ENCODE measurements at places on chromosomes 5 and 9. TPM values are rescaled to one million over a fixed set of nuclear protein-coding genes. Genes with fewer than 3 reads are reported as not detected.

Gene SLC34A1
- total RNA-seq = not detected

- H3K36me3 ChIP-seq = no peaks in the 10 kb centered on the region
- DNase-seq = no peak
- no peak overlapping the region for H3K27ac ChIP-seq
- H3K4me1 ChIP-seq = peaks cover 47% of the 10 kb centered on the region
- H3K27me3 ChIP-seq = no peaks in the 10 kb centered on the region
- no peak overlapping the region for H3K4me3 ChIP-seq
These were observed 52.3 kb upstream of the EGFL7 start for GRCh38 chr9:136610426-136610825.

- H3K27ac ChIP-seq = no peak overlapping the region
- no peak overlapping the region for H3K4me3 ChIP-seq
- H3K27me3 ChIP-seq = peaks cover 6% of the 10 kb centered on the region
- H3K36me3 ChIP-seq = no peaks in the 10 kb centered on the region
- DNase-seq = no peak
- peaks cover 52% of the 10 kb centered on the region for H3K4me1 ChIP-seq
These were observed 87.9 kb downstream of the SLC1A3 start for GRCh38 chr5:36694351-36694750.

DNA sequence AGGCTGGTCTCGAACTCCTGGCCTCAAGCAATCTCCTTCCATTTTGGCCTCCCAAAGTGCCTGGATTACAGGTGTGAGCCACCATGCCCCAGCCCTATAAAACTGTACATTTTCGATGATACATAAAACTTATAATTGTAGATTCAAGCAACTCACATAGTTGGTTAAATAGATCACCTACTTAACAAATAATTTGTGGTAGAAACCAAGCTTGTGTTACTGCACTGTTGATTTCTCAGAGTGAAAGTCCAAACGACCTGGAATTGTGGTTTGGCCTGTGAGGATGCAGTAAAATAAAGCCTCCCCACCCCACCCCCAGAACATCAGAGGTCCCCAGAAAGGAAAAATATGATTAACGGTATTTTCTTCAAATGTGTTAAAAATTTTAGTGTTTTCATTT, 92.7 kb downstream of the TRIO start:
- DNase-seq = no peak
- no peak overlapping the region for H3K4me3 ChIP-seq
- peaks cover 48% of the 10 kb centered on the region for H3K4me1 ChIP-seq
- H3K27me3 ChIP-seq = no peaks in the 10 kb centered on the region
- no peak overlapping the region for H3K27ac ChIP-seq

Gene DMRTA1
- 0.77 TPM for total RNA-seq

Gene WNT8A
- total RNA-seq = not detected

Gene ADAMTSL1
- total RNA-seq = 1.7 TPM

Gene TERT
- not detected for total RNA-seq

DNA sequence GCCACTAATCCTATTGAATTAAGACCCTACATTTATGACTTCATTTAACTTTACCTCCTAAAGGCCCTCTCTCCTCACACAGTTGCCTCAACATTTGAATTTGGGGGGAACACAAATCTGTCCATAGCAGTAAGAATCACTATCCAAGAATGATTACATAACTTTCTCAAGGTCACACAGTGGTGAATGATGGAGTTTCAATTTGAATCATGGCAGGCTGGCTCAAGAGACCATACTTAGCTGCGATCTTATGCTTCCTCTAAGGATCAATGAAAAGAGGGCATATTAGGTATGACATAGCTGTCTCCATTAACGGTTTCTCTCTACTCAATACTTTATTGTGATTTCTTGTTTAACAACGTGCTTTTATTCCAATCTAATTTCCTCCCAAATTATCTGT, 44.1 kb upstream of the PDE4D start:
- no peaks in the 10 kb centered on the region for H3K36me3 ChIP-seq
- no peak overlapping the region for H3K4me3 ChIP-seq
- no peaks in the 10 kb centered on the region for H3K27me3 ChIP-seq
- H3K27ac ChIP-seq = no peak overlapping the region
- no peak for DNase-seq

- peaks cover 60% of the 10 kb centered on the region for H3K4me1 ChIP-seq
- peak overlapping the region; percentile 89 for H3K4me3 ChIP-seq
- no peaks in the 10 kb centered on the region for H3K36me3 ChIP-seq
- peak; percentile 48 for DNase-seq
- no peaks in the 10 kb centered on the region for H3K27me3 ChIP-seq
These were observed 557 bp upstream of the PHF2 start for GRCh38 chr9:93575796-93576257.

GRCh38 chr9:114450833-114451706, 54.2 kb downstream of the WHRN start:
- no peak overlapping the region for H3K4me3 ChIP-seq
- no peaks in the 10 kb centered on the region for H3K36me3 ChIP-seq
- H3K27ac ChIP-seq = no peak overlapping the region
- H3K4me1 ChIP-seq = no peaks in the 10 kb centered on the region
- H3K27me3 ChIP-seq = peaks cover 26% of the 10 kb centered on the region
- no peak for DNase-seq

- H3K4me3 ChIP-seq = no peak overlapping the region
- no peak overlapping the region for H3K27ac ChIP-seq
- DNase-seq = no peak
- H3K36me3 ChIP-seq = no peaks in the 10 kb centered on the region
These were observed 7.3 kb upstream of the OR2V1 start for GRCh38 chr5:181138258-181138657.

DNA sequence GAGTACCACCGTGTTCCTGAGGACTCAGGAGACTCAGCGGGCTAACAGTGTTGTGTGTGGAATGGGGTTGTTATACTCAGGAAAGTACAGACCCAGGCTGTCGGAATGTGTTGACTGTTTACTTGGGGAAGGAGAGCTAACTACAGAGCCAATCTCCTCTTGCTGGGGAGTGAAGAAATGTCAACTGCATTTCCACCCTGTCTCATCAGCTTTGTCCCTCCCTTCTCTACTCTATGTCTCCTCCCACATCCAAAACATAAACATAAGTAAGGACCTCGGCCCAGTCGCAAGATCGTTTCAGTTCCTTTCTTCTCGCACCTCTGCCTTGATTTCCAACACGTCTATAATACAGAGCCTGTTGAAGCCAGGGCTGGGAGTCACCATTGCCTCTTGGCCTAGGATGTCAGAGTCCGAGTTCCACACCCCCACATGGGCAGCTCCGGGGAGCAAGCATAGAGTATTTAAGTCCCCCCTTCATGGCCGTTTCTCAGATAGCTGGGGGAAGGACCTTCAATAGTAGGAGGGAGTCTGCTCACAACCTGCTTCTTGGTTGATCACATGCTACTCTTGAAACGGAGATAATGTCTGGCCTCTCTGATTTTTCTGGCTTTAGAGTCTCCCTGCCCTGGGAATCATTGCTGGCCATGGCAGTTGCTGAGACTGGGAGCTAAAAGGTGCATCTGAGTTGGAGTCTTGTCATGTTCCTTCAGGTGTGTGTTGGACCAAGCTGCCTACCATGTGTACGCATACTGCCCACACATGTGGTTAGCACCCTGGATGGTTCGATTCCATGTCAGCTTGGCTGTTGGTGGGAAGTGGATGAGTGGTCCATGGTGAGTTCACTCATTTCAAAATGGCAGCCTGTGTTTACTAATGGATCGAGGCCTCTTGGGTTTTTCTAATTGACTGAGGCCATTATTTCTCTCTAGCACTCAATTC, 147.3 kb downstream of the MTX3 start:
- H3K27ac ChIP-seq = no peak overlapping the region
- DNase-seq = no peak
- H3K4me3 ChIP-seq = no peak overlapping the region
- H3K4me1 ChIP-seq = peaks cover 13% of the 10 kb centered on the region
- H3K36me3 ChIP-seq = no peaks in the 10 kb centered on the region

GRCh38 chr5:149485655-149486615, 65.3 kb downstream of the CSNK1A1 start:
- no peaks in the 10 kb centered on the region for H3K27me3 ChIP-seq
- DNase-seq = peak; percentile 73
- H3K4me1 ChIP-seq = peaks cover 72% of the 10 kb centered on the region
- H3K27ac ChIP-seq = peak overlapping the region; percentile 94
- no peaks in the 10 kb centered on the region for H3K36me3 ChIP-seq
- no peak overlapping the region for H3K4me3 ChIP-seq

Gene PIP5KL1
- total RNA-seq = 0.85 TPM

DNA sequence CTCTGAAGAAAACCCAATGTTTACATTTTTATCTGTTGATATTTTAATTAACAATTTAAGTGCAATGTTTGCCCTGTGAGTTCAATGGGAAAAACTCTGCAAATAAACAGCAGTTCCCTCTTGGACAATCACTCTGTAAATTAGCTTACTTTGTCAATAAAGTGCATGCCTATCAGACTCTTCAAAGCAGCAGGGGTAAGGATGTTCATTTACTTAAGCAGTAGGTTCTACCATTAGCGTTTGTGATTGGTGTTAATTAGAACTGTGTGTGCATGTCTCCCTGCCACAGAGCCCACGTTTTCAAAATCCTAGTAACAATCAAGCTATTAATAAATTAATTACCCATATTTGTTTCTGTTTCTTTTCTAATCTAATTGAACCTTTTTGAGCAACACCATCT, 1921.6 kb upstream of the WWC1 start:
- no peak for DNase-seq
- H3K36me3 ChIP-seq = no peaks in the 10 kb centered on the region
- no peaks in the 10 kb centered on the region for H3K27me3 ChIP-seq
- no peak overlapping the region for H3K27ac ChIP-seq
- no peak overlapping the region for H3K4me3 ChIP-seq

GRCh38 chr5:173538654-173539053, 77.8 kb downstream of the BOD1 start:
- DNase-seq = no peak
- no peaks in the 10 kb centered on the region for H3K27me3 ChIP-seq
- no peak overlapping the region for H3K4me3 ChIP-seq
- H3K4me1 ChIP-seq = peaks cover 12% of the 10 kb centered on the region
- no peaks in the 10 kb centered on the region for H3K36me3 ChIP-seq
- H3K27ac ChIP-seq = peak overlapping the region; percentile 74

Gene ACSL6
- 2.7 TPM for total RNA-seq

DNA sequence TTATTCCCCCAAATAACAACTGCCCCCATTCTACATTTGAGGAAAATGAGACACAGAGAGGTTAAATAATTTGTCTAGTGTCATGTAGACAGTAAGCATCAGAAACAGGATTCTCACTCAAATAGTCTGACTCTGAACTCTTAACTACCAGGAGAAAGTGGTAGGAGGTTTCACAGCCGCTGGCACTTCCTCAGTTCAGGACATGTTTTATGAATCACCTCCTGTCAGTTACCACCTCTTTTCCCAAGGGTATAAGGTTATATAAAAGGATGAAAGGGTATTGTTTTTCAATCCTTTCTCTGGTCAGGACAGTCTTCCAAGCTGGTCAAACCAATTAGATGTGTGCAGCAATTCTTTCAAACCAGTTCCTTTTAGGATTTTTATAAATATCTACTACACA, 52.1 kb downstream of the TSSK1B start:
- H3K4me3 ChIP-seq = no peak overlapping the region
- H3K4me1 ChIP-seq = peaks cover 24% of the 10 kb centered on the region
- H3K27me3 ChIP-seq = no peaks in the 10 kb centered on the region
- H3K27ac ChIP-seq = no peak overlapping the region
- DNase-seq = no peak

DNA sequence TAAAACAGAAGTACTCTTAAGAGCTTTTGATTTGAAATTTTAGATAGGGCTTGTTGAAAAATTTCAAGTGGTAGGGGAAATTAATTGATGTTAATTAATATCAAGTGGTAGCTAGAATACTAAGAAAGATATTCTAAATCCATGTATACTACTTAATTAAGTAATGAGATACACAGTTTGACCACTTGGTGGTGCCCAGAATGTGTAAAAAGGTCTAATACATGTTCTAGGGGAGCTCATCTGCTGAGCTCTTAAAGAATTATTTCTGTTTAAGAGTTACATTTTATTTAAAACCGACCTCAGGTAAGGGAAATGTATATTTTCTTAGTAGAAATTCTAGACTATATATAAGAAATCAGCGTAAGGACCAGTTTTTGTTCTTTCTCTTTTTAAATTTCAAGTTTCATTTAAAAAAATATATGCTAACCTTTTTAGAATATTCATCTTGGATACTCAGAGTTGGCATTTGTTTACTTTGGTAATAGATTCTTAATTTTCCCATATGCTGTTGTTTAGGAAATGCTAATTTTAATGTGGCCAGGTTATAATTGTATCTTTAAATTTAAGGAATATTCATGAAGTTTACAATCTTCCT, 61.5 kb downstream of the LNPEP start:
- H3K27me3 ChIP-seq = no peaks in the 10 kb centered on the region
- no peak overlapping the region for H3K4me3 ChIP-seq
- peaks cover 65% of the 10 kb centered on the region for H3K36me3 ChIP-seq
- H3K4me1 ChIP-seq = peaks cover 6% of the 10 kb centered on the region

- no peak for DNase-seq
- H3K36me3 ChIP-seq = no peaks in the 10 kb centered on the region
- peaks cover 44% of the 10 kb centered on the region for H3K27me3 ChIP-seq
These were observed 29.4 kb downstream of the FAM163B start for GRCh38 chr9:133579601-133580418.

Gene TMEFF1
- total RNA-seq = not detected

Gene SMIM33
- not detected for total RNA-seq

Gene SPATA31A6
- not detected for total RNA-seq

- H3K4me3 ChIP-seq = no peak overlapping the region
- no peak for DNase-seq
- H3K27ac ChIP-seq = peak overlapping the region; percentile 11
- H3K36me3 ChIP-seq = no peaks in the 10 kb centered on the region
These were observed 35.0 kb downstream of the LRRTM2 start for GRCh38 chr5:138840103-138840502.

DNA sequence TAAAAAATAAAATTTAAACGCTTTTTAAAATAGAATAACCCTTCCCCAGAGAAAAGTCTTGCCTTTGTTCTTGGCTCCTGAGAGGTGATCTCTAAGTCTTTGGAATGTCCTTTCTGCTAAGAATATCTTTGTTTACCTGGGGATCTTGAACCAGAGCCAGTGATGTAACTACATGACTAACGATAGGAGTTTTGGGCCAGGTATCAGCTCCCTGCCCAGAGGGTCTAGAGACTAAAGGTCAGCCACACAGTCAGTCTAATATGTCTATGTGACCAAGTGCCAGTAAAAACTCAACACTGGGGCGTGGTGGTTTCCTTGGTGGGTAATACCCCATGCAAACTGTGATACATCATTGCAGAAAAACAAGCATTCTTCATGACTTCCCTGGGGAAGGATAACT, 1351.9 kb upstream of the C9orf72 start:
- no peaks in the 10 kb centered on the region for H3K4me1 ChIP-seq
- no peak overlapping the region for H3K27ac ChIP-seq
- H3K4me3 ChIP-seq = no peak overlapping the region

Data from left ventricle myocardium inferior (tissue), 1 donor.